ENCODE measurements at places on chromosomes 2 and 18.

GRCh38 chr2:20561637-20562454, 89.1 kb downstream of the HS1BP3 start:
- H3K27me3 ChIP-seq: no peaks in the 10 kb centered on the region
- DNase-seq: no peak
- H3K27ac ChIP-seq: no peak overlapping the region
- H3K4me1 ChIP-seq: no peaks in the 10 kb centered on the region
- H3K36me3 ChIP-seq: no peaks in the 10 kb centered on the region
- H3K4me3 ChIP-seq: no peak overlapping the region

- H3K27me3 ChIP-seq: no peaks in the 10 kb centered on the region
- no peak overlapping the region for H3K27ac ChIP-seq
- no peaks in the 10 kb centered on the region for H3K4me1 ChIP-seq
- no peak for DNase-seq
- H3K36me3 ChIP-seq: no peaks in the 10 kb centered on the region
Observed at GRCh38 chr2:118495290-118495689, 352.2 kb downstream of the EN1 start.

- H3K4me3 ChIP-seq: no peak overlapping the region
- H3K36me3 ChIP-seq: no peaks in the 10 kb centered on the region
- no peak overlapping the region for H3K27ac ChIP-seq
- no peak for DNase-seq
- no peaks in the 10 kb centered on the region for H3K4me1 ChIP-seq
Observed at GRCh38 chr2:169964740-169965139, 137.5 kb downstream of the UBR3 start.

DNA sequence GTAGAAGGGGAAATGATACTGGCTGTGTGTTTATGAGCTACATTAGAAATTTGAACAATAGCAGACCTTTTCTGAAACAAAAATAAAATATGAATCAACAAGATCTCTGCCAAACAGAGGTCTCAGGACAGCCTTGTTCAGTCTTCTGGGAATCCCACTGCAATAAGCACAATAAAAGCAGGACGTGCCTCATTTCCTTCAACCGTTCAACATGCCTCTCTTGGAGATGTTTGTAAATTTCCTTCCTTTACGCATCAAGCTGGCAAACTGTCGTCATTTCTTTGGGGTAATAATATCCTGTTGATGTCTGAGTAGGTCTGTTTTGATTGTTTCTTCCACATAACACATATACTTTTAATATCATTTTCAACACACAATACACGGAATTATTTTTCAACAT, 77.2 kb downstream of the TCF4 start:
- no peaks in the 10 kb centered on the region for H3K36me3 ChIP-seq
- peak overlapping the region; percentile 54 for H3K27ac ChIP-seq
- no peaks in the 10 kb centered on the region for H3K4me1 ChIP-seq
- DNase-seq: no peak
- H3K27me3 ChIP-seq: no peaks in the 10 kb centered on the region

GRCh38 chr2:152485954-152486736, 151.2 kb downstream of the FMNL2 start:
- H3K27me3 ChIP-seq: no peaks in the 10 kb centered on the region
- no peak overlapping the region for H3K4me3 ChIP-seq
- peaks cover 4% of the 10 kb centered on the region for H3K4me1 ChIP-seq

GRCh38 chr2:24616616-24617015, 125.6 kb downstream of the NCOA1 start:
- H3K27me3 ChIP-seq: no peaks in the 10 kb centered on the region
- no peak overlapping the region for H3K27ac ChIP-seq
- H3K36me3 ChIP-seq: no peaks in the 10 kb centered on the region
- H3K4me1 ChIP-seq: no peaks in the 10 kb centered on the region

DNA sequence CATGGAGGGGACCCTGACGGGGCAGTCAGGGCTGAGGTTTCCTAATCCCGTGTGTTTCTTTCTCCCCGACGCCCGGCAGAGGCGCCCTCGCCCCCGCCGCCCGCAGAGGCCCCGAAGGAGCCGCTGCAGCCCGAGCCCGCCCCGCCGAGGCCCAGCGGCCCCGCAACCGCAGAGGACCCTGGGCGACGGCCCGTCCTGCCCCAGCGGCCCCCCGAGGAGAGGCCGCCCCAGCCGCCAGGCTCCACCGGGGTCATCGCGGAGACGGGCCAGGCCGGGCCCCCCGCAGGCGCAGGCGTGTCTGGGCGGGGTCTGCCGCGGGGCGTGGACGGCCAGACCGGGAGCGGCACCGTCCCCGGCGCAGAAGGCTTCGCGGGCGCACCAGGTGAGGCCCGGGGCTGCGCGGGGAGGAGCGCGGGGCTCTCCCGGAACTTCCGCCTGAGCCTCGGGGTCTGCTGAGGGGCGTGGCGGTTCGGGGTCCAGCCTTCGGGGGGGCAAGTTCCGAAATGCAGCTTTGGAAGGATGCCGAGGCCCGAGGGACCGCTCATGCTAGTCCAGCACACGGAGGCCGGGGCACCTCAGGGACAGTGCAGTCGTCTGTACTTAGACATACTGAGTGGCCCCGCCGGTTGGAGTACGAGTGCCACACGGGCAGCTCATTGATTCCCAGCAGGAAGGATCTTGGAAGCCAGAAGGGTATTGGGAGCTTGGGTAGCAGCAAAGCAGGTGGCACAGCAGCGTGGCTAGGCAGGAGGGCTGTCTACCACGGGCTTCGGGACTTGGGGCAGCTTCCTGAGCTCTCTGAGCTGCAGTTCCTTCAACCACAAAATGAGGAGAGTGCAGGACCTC, 60.1 kb downstream of the EMILIN2 start:
- no peaks in the 10 kb centered on the region for H3K4me1 ChIP-seq
- H3K4me3 ChIP-seq: peak overlapping the region; percentile 76
- no peaks in the 10 kb centered on the region for H3K36me3 ChIP-seq
- H3K27ac ChIP-seq: peak overlapping the region; percentile 34
- DNase-seq: peak; percentile 68
- no peaks in the 10 kb centered on the region for H3K27me3 ChIP-seq

DNA sequence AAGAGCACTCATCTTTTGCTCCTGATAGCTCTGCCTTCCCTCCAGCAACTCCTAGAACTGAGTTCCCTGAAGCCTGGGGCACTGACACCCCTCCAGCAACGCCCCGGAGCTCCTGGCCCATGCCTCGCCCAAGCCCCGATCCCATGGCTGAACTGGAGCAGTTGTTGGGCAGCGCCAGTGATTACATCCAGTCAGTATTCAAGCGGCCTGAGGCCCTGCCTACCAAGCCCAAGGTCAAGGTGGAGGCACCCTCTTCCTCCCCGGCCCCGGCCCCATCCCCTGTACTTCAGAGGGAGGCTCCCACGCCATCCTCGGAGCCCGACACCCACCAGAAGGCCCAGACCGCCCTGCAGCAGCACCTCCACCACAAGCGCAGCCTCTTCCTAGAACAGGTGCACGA, 62.4 kb downstream of the TET3 start:
- no peaks in the 10 kb centered on the region for H3K36me3 ChIP-seq
- H3K27me3 ChIP-seq: no peaks in the 10 kb centered on the region
- DNase-seq: no peak
- H3K4me3 ChIP-seq: no peak overlapping the region
- H3K27ac ChIP-seq: no peak overlapping the region

DNA sequence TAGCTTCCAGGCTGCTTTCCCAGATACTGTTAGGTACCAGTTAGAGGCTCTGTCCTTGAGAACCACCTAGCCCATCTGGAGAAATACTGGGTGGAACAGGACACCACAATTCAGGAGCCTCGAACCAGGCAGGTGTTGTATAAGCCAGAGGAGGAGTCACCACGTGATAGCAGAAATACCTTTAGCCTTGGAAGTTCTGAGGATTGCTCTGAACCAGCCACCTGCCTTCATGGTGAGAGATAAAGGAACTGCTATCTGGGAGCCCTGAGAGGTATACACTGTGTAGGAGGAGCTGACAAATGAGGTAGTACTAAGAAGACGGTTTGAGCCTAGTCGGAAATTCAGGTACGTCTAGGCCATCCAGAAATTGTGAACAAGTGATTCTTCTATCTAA, 7.6 kb upstream of the GPBAR1 start:
- no peaks in the 10 kb centered on the region for H3K27me3 ChIP-seq
- DNase-seq: no peak
- H3K27ac ChIP-seq: no peak overlapping the region
- peaks cover 64% of the 10 kb centered on the region for H3K36me3 ChIP-seq

DNA sequence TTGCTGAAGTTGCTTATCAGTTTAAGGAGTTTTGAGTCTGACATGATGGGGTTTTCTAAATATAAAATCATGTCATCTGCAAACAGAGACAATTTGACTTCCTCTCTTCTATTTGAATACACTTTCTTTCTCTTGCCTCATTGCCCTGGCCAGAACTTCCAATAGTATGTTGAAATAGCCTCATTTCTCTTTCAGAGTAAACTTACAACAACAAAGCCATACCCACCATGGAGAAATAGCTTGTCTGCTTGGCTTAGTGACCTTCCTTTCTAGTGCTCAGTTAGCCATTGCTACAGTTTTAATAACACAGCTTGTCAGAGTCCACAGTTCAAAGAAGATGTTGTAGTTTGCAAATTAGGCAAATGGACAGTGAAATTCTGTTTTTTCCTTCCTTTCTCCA, 228.0 kb downstream of the ETAA1 start:
- no peak overlapping the region for H3K4me3 ChIP-seq
- no peak overlapping the region for H3K27ac ChIP-seq
- H3K36me3 ChIP-seq: no peaks in the 10 kb centered on the region
- no peaks in the 10 kb centered on the region for H3K27me3 ChIP-seq
- DNase-seq: no peak

DNA sequence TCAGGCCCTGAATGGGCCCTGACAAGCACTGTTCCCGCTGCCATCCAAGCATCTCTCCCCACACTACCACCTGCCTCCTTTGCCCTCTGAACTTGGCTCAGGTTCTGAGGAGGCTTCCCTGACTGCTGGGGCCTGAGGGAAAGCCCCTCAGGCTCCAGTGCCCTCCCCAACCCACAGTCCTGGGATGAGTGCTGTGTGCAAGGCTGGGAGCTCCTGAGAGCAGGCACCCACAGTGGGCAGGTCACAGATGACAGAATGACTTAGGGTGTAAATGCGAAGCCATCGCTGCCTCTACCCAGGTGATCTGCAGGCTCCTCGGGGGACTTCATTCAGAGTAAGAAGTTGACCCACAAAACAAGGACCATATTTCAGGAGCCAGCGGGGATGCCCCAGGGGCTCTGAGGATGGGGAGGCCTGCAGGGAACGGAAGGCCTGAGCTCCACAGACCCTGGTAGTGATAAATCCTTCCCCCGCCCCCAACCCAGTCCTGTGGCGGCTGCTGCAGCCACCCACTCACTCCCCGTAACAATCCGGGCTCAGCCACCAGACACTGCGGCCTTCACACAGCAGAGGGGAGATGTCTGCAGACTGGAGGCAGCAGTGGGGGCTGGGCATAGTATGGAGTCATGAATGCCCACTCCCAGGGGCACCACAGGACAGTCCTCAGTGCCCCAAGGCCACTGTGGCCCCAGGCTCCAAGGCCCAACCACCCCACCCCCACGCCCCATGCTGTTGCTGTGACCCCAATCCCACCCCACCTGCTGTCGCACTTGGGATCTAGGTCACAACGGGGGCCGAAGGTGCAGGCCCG, 8.9 kb downstream of the BIN1 start:
- no peaks in the 10 kb centered on the region for H3K36me3 ChIP-seq
- no peaks in the 10 kb centered on the region for H3K27me3 ChIP-seq

DNA sequence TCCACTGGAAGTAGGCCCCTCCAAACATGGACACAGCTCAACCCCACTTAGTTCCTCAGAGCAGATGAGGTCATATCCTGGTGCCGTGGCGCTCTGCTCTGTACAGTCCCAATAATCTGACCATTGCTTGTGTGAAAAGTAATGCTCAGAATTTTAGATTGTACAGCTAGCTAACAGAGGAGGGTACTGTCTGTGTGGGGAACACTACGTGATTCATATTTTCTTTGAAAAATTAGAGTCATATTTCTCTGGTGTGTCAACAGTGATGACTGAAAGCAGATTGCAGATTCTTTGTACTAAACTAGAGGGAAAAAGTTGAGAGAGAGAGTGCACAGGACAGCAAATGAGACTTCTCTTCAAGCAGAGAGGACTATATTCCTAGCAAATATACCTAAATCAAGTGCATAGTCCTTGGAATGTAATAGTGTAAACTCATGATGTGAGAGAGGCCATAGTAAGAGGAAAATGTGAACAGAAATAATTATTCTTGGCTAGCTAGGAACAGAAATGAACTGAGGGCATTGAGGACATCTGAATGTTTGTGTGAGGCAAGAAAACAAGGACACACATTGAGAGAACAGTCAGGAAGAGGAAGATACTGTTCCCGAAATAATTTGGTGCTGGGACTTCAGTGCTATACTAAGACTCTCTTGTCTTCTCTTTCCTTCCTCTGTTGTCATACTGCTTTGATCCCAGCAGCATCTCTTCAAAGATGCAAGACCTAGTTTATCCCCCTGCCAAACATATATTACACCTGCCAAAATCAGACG, 157.0 kb upstream of the RND3 start:
- no peaks in the 10 kb centered on the region for H3K27me3 ChIP-seq
- no peaks in the 10 kb centered on the region for H3K36me3 ChIP-seq
- H3K4me1 ChIP-seq: no peaks in the 10 kb centered on the region

- H3K4me3 ChIP-seq: no peak overlapping the region
- no peaks in the 10 kb centered on the region for H3K4me1 ChIP-seq
- no peaks in the 10 kb centered on the region for H3K36me3 ChIP-seq
- H3K27ac ChIP-seq: no peak overlapping the region
- DNase-seq: no peak
Observed at GRCh38 chr2:149129433-149129832, 90.9 kb downstream of the LYPD6B start.

DNA sequence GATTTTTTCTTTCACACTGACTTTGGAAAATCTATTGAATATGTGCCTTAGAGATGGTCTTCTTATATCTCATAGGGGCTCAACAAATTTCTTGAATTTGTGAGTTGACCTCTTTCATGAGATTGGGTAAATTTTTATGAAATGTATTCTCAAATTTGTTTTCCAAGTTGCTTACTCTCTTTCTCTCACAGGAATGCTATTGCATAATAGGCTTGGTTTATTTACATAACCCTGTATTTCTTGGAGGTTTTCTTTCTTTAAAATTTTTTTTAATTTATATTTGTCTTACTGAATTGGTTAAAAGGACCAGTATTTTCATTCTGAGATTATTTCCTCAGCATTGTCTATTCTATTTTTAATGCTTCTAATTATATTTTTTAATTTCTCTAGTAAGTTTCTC, 917.1 kb downstream of the DPP10 start:
- H3K36me3 ChIP-seq: no peaks in the 10 kb centered on the region
- H3K4me1 ChIP-seq: no peaks in the 10 kb centered on the region

DNA sequence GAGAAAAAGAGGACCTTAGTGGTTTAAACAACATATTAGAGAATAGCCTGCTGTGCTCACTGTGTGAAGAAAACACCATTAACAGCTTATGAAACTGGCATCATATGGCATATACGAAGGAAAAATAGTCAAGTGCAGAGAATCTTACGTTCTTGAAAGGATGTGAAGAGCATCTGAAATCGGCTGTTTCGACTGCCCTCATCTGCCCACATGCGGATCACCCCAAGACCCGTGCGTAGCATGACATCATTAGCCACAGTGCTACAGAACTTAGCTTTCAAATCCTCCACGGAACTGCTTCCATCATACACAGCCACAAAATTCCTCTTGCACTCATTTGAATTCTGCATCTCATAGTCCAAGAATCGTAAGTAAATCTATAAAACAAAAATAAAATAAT, 84.3 kb downstream of the NETO1 start:
- no peak overlapping the region for H3K4me3 ChIP-seq
- no peak overlapping the region for H3K27ac ChIP-seq
- DNase-seq: no peak
- H3K36me3 ChIP-seq: no peaks in the 10 kb centered on the region
- H3K4me1 ChIP-seq: no peaks in the 10 kb centered on the region

Data from colonic mucosa (tissue), 4 donors.